ENCODE measurements at places on chromosomes 13 and 19.
A peak's percentile ranks its signal among the peaks of the same experiment; 100 is the strongest.

DNA sequence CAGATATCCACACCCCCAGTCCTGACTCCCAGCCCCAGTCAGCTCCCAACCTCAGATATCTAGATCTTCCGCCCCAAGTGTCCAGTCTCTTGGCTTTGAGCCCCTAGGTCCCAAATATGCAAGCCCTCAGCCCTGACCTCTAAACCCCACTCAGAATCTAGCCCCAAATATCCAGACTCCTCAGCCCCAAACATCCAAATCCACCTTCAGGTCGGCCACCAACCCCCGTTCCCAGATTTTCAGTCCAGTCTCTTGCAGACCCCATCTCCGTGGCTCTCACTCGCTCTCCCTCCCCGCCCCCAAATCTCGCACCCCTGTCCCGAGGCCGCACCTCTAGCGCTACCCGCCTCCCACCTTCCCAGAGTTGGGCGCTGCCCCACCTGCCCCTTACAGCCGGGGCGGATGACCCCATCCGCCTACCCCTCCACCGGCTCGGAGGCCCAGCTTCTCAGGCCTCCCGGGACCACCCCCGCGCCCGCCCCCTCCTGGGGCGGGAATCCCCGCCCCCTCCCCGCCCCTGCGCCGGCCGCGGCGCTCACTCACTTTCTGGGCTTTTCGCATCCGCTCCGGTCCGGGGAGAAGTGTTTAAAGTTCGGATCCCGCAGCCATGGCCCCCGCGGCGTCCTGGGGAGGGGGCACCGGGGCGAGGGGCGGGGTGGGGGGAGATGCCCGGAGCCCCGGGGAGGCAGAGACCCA lies 604 bp downstream of the ERFL start:
- peak; percentile 76 for DNase-seq

- no peak for DNase-seq
Measured at GRCh38 chr19:15488489-15489226, 9.4 kb upstream of the PGLYRP2 start.

GRCh38 chr13:76813891-76814290 lies 72.3 kb downstream of the KCTD12 start:
- no peak for DNase-seq

- peak; percentile 63 for DNase-seq
Measured at GRCh38 chr13:24625870-24626849, 54.0 kb upstream of the ATP12A start.

DNA sequence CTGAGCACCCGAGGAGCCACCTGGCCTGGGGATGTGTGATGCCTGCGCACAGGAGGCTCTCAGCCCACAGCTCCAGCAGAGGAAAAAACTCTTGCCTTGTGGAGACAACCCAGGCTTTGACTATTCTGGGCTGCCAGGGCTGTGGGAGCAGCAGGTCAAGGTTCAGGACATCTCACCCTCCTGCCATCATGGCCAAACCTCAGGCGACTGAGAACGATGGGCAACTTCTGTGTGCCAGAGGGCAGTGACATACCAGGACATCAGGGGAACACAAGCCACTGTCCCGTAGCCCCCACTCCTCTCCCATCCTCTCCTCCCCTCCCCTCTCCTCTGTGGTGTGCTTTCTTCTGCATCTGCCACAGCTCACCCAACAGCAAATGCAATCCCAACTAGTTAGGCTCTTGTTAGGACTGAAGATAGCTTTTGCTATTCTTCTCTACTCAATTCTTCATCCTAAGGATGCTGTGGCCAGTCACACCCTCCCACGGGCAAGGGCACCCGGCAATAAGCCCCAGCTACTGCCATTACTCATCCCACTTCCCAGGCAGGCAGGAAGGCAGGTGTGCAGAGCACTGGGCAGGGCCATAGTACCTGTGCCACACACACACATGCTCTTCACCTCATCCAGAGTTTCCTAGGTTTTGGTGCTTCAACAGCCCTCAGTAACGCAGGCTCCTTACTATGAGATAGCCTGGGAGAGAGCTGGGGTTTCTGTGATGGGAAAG lies 16.8 kb downstream of the ELL start:
- DNase-seq: no peak

DNA sequence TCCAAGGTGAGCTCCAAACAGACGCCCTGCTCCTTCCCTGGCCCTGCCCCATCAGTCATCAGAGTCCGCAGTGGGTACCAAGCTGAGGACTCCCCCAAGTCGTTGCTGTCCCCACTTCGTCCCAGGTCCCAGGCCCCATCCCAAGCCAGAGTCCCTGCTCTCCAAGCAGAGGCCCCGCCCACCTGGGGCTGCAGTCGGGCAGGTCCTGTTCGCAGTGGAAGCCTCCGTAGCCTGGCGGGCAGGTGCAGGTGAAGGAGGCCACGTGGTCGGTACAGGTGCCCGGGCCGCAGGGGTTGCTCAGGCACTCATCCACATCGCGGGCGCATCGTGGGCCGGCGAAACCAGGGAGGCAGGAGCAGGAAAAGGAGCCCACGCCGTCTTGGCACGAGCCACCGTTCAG lies 19.4 kb downstream of the NOTCH3 start:
- no peak for DNase-seq

- no peak for DNase-seq
Measured at GRCh38 chr19:47509973-47510372, 4.9 kb downstream of the NAPA start.

GRCh38 chr13:31441800-31442510 lies 242.2 kb downstream of the B3GLCT start:
- DNase-seq: no peak

GRCh38 chr13:30618186-30618929 lies 638 bp downstream of the USPL1 start:
- peak; percentile 20 for DNase-seq

GRCh38 chr19:47133021-47133471 lies 2.4 kb downstream of the SAE1 start:
- no peak for DNase-seq

DNA sequence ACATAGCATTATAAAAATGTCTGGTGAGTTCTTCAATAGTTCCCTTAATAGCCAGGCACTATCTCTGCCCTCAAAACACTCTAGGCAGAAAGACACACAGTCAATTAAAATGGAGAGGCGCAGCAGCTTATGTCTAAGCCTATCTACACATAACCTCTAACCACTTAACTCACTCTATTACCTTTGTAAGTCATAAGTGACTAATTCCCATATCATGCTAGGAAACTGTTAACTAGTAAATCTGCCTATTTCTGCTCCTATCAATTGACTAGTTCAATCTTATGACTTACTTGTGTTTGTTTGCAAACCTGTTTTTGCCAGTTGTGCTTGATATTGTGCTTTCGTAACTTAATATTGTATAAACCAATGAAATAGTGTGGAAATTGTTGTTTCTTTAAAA lies 3.2 kb downstream of the CCDC122 start:
- no peak for DNase-seq

- DNase-seq: no peak
Measured at GRCh38 chr19:37353968-37354367, 16.9 kb upstream of the ZNF527 start.

DNA sequence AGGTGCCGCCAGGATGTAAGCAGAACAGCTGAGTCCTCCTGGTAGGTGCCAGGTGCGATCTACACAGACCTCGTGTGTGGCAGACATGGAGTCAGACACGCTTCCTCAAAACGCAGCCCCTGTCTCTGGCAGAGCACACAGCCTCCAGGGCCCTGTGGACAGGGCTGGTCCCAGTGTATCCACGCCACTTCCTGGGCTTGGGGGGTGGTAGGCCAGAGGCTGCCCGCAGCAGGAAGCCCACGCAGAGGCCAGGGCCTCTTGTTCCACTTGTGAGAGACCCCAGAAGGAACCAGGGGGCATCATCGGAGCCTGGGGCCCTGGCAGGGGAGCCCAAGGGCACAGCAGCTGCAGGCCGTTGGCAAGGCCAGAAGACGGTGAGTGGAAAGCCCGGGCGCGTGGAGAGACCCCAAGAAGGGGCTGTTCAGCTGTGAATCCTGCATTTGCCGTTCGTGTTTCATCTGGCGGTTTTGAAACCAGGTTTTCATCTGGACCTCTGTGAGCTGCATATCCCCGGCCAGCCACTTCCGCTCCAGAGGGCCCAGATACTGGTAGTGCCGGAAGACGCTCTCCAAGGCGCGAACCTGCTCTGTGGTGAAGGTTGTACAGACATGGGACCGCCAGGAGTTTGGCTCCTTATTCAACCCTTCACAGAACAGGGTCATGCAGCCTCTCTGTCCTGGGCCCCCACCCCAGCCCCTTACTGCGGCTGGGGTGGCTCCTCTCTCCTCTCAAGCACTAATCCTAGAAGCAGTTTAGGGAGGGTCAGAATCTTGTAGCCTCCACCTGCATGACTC lies 25.1 kb upstream of the SLITRK1 start:
- DNase-seq: no peak

DNA sequence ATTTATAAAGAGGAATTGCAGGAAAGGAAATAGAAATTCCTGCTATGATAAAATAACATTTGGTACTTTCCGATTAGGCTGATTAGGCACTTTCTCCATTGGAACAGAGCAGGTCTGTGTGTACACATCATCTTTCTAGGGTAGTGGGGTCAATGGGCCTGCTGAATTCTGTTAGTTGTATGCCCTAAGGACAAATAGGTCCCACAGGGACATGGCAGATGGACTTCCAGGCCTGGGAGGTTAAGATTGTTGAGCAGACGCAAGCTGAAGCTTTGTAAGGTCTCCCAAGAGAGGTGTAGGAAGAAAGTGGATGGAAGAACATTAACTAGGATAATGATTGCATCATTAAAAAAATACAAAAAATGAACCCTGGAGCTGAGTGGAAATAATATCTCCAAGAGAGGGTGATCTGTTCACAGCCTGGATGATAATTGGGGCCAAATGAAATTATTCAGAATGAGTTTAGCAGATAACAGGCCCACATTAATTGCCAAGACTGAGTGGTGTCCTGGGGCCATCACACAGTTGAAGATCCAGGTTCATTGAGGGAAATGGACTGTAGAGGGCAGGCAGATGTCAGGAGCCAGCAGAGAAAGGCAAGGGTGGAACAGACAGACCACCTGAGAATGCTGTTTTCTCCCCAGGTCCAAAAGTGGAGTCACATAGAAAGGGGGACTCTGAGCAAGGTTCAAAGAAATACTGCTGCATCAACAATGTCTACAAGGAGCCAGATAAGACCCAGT lies 215.1 kb downstream of the DNAJC15 start:
- DNase-seq: no peak

- DNase-seq: no peak
Measured at GRCh38 chr13:43354153-43354945, 331.0 kb downstream of the DNAJC15 start.

DNA sequence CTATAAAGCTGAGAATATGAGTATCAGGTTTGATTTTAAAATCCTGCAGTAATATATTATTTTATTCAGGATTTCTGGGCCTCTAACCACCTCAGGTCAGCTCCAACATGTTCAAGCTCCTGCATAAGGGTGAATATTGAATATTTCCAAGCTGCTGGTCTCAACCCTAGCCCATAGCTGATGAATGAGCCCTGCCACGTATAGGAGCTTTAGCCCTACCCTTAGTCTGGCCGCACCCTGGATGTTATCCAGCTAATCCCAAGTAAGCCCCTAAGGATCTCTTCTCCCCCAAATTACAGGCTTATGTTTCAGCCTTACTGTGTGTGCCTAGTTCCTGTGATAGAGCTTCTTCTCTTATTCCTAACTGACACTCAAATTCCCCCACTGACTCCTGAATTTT lies 240.6 kb downstream of the KCTD12 start:
- no peak for DNase-seq

- no peak for DNase-seq
Measured at GRCh38 chr13:25165663-25166062, 6.4 kb downstream of the AMER2 start.

DNA sequence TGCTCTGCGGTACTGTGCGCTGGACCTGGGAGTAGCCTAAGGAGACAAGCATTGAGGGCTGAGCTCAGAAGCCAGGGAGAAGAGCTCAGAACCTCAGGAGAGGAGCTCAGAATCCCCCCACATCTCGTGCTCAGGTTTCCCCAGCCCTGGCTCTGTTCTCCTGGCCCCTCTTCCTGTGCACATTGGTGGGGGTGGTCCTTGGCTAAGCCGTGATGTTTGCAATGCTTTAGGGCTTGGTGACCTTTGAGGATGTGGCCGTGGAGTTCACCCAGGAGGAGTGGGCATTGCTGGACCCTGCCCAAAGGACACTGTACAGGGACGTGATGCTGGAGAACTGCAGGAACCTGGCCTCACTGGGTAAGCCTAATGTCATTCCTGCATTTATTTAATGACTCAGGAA lies 6.6 kb downstream of the ZNF557 start:
- no peak for DNase-seq

DNA sequence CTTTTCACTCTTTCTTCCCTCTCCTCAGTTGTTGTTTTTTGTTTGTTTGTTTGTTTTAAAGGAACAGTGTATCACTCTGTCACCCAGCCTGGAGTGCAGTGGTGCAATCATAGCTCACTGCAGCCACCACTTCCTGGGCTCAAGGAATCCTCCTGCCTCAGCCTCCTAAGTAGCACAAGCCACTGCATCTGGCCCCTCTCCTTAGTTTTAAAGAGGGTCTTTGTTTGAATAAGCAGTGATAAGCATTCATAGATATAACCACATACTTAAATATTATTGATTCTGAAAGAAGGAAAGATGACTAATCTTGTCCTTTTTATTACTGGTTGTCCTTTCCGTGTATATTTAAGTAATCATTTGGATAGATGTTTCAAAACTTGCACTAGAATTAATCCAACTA lies 26.7 kb downstream of the ERCC5 start:
- no peak for DNase-seq

DNA sequence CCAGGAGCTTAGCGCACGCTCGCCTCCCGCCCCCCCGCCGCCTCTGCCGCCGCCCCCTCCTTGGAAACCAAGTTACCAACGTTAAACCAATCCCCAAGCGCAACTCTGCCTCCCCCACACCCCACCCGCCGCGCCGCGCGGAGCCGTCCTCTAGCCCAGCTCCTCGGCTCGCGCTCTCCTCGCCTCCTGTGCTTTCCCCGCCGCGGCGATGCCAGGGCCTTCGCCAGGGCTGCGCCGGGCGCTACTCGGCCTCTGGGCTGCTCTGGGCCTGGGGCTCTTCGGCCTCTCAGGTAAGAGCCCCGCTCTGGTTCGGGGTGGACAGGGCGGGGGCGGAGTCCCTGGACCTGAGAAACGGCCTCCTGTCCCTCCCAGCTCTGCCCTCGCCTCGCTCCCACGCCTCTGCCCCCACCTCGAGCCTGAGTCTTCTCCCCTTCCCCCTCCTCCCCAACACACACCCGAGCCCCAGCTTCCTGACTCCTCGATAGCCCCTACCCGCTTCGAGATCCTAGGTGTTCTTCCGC lies at the start of gene ICAM5:
ICAM5 (plus strand) TSS at position 117 of the 521 bp plus-strand sequence; CDS start at position 209, 92 bp downstream.
- DNase-seq: peak; percentile 58

- DNase-seq: no peak
Measured at GRCh38 chr13:20654156-20654555, 49.3 kb upstream of the IL17D start.

GRCh38 chr19:34184880-34185491 lies 12.7 kb downstream of the LSM14A start:
- DNase-seq: no peak

DNA sequence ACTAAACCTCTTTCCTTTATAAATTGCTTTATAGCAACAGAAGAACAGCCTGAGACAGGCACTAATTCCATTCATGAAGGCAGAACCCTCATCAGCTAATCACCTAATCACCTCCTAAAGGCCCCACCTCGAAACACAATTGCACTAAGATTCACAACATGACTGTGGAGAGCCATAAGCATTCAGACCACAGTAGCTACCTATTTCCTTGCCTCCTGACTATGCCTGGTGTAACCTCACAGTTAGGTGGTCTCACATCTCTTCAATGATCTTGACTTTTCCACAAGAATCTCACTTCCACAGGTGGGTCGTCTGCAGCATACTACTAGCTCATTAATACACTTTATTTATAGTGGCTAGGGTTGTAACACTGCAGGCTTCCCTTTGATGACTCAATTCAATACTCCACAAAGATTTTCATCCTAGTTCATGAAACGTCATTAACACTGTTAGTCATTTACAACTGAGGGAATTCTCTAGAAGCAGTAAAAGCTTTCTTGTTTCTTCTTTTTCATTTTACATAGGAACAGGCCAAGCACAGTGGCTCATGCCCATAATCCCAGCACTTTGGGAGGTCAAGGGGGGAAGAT lies 27.1 kb downstream of the STK24 start:
- no peak for DNase-seq
